DMS79 (cell line): ENCODE measurements at places on chromosomes 1 and 21.

DNA sequence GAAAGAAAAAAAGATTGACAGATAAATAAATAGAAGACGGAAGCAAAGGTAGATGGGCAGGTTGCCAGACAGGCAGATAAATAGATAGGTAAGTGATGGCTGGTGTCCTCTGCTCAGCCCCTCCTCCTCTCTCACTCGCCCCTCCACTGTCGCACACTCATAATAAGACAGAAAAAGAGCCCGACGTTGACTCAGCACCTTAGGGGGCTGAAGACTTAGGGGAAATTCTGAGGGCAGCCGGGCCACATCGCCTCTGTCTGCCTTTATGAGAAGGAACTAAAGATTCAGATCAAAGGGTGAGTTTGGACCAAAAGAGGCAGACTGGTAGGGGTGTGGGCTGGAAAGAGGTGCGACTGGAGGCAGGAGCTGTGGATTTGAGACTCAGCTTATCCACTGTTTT, 158.1 kb upstream of the IGSF21 start:
- no peak for DNase-seq

GRCh38 chr21:28516021-28516420, 476.7 kb downstream of the LTN1 start:
- no peak for DNase-seq

- DNase-seq, result no peak
Observed at GRCh38 chr1:181135437-181135731, 46.9 kb downstream of the IER5 start.

- DNase-seq, result no peak
Observed at GRCh38 chr1:201750120-201750519, 78.8 kb upstream of the IPO9 start.

DNA sequence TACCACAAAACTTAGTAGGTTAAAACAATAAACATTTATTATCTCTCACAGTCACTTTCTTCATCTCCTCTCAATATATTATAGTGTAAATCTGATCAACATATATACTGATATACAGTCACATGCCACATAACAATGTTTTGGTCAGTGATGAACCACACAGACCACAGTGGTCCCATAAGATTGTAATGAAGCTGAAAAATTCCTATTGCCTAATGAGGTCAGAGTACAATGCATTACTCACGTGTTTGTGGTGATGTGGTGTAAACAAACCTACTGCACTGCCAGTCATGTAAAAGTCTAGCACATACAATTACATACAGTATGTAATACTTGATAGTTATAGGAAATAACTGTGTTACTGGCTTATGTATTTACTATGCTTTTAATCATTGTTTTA, 30.1 kb downstream of the OLFML3 start:
- DNase-seq, result no peak

GRCh38 chr1:32767641-32768040, 49.5 kb downstream of the YARS1 start:
- DNase-seq, result no peak

- DNase-seq, result no peak
Observed at GRCh38 chr1:207039380-207040180, 7.0 kb upstream of the C1orf116 start.

DNA sequence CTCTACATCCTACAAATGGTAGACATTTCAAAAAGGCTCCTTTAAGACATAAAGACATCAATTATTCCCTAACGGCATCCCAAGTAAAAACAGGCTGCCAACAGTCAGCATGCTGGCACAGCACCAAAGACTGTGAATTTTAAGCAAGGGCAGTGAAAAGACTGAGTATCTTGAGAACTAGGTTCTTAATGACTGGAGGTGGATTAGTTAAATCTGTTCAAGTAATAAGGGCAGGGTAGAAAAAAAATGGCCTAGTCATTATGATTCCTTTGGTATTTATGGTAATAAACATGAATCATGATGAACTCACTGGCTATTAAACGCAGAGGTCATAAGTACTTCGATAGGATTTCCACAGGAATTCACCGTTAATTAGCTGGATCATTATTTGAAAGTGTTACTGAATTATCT, 75.2 kb downstream of the KIFAP3 start:
- DNase-seq, result no peak

DNA sequence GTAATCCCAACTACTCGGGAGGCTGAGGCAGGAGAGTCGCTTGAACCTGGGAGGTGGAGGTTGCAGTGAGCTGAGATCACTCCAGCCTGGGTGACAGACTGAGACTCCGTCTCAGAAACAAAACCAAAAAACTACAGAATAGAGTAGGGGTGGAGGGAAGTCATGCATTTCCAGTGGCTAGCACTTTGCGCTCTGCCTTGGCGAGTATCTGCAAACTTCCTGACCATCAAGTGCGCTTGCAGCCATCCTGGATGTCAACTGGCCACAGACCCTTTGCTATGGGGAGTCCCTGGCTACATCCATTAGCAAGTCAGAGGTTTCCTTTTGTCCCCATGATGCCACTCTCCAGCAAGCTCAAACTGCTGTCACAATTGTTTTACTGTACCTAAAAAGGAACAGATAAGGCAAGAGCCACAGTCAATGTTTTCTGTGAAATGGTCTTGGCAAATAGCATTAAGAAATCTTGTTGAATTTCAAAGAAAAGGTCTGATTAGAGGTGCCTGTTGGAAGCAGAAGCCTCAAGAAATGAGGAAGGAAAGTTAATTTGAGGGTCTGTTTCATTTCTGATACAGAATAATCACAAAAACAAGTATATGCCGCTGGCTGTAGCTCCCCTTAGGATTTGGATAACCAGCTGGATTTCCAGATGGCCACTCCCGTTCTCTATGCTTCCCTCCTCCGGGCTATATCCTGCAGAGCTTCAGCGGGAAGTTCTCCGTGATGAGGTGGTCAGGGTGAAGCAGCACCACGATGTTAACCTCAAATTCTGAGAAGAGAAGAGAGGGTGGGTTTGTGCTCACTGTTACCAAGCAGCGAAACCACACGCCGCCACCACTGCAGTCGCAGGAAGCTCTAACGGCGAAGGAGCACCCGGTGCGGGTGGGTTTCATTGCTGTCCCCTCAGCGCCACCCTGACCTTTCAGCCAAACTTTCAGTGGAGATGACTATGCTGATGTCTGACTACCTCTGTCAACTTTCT, 42.0 kb downstream of the VPS26C start:
- no peak for DNase-seq

GRCh38 chr1:7613106-7613850, 157.8 kb upstream of the VAMP3 start:
- DNase-seq, result no peak

- DNase-seq, result no peak
Observed at GRCh38 chr1:73761559-73761958, 436.4 kb downstream of the LRRIQ3 start.

GRCh38 chr1:212722270-212722957, 22.8 kb upstream of the BATF3 start:
- no peak for DNase-seq

- no peak for DNase-seq
Observed at GRCh38 chr1:231162297-231162969, 575 bp downstream of the TRIM67 start.

DNA sequence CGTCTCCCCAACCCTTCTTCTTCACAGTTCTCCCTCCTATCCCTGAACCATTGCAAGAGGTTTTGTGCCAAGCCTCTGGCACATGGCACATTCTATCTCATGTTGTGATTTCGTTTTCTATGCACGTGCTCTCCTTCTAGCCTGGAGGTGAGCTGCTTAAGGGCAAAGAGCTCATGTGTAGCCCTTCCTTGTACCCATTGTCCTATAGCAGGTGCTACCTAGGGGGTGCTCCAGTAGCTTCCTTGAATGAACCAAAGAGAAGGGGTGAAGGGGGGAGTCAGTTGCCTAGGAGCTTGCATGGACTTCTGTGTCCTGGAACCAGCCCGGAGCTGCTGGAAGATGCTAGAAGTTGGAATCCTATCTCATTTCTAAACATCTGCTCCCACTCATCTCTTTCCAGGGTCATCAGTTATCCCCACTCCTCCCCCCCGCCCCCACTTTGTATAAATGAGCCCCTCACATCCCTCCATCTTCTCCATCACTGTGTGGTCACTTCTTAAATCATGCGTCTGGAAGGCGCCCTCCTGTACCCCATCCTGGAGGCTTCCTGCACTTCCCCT, 535 bp upstream of the DISC1 start:
- no peak for DNase-seq

DNA sequence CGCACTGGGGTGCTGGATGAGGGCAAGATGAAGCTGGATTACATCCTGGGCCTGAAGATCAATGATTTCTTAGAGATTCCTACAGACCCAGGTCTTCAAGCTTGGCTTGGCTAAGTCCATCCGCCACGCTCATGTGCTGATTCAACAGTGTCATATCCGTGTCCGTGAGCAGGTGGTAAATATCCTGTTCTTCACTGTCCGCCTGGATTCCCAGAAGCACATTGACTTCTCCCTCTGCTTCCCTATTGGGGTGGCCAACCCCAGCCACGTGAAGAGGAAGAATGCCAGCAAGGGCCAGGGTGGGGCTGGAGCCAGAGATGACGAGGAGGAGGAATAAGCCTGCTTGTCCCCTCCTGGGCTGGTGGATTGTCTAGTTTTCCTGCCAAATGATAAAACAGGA, 2.2 kb upstream of the CBR3 start:
- DNase-seq, result no peak

DNA sequence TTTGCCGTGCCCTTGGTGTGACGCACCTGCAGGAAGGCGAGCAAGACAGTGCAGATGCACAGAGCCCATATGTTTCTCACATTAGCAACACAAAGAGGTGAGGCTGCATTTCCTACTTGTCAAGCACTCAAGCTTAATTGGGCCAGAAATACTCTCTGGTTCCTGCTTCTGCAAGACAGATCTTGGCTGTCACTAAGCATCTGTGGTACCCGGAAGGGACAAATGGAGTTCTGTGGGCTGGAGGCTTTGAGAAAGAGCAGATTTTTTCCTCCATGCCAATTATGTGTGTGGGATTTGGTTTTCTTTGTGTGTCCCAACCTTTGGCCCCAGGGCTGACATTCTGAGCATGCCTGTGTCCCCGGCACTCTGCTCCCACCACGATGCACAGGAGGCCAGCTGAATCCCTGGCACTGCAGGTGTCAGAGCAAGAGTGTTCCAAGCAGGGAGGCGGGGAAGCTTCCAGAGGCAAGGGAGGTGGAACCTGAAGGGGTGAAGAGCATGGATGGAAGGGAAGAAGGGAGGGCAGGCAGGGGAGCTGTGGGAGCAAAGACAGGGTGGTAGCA, 52.0 kb upstream of the STUM start:
- DNase-seq, result no peak

GRCh38 chr21:20703112-20703767, 295.0 kb upstream of the NCAM2 start:
- no peak for DNase-seq

GRCh38 chr1:23517581-23517980, 13.5 kb downstream of the E2F2 start:
- DNase-seq, result no peak

DNA sequence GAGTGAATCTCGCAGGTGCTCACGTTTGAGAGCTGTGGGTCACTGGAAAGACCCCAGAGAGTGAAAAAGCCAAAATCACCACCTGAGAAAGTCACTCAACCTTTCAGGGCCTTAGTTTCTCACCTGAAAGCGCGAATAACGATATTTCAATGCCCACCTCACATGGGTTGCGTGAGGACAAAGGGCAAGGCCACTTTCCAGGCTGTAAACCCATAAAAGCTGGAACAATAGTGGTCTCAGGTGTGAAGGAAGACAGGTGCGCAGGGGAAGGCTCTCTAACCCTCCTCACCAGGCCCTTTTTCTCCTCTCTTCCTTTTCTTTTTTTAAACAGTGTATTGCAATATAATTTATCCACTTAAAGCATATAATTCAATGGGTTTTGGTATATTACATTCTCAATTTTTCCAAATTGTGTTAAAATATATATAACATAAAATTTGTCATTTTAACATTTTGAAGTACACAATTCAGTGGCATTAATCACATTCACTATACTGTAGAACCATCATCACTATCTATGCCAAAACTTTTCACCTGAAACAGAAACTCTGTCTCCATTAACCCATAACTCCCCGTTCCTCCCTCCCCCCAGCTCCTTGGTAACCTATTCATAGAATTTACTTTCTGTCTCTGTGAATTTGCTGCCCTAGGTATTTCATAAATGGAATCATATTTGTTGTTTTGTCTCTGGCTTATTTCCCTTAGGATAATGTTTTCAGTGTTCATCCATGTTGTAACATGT, 118.4 kb upstream of the TNR start:
- DNase-seq, result no peak

DNA sequence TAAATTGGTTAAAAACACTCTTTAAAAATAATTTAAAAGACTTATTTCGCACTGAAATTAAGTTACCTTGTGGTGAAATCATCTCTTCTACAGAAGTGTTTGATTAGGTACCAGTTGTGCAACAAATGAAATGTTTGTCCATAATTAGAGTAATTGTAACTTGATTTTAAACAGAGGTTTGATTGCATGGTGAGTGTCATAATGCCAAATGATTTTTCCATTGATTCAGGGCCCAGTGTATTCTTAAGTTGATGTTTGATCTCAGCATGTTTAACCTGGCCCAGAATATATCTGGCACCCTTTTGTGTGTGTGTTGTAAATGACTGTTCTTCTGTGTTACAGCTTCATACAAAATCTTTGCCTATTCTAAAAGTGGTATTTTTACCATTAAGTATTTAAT, 28.5 kb downstream of the LRRC8B start:
- DNase-seq, result no peak

- no peak for DNase-seq
Observed at GRCh38 chr1:172537827-172538391, 5.0 kb downstream of the SUCO start.

DNA sequence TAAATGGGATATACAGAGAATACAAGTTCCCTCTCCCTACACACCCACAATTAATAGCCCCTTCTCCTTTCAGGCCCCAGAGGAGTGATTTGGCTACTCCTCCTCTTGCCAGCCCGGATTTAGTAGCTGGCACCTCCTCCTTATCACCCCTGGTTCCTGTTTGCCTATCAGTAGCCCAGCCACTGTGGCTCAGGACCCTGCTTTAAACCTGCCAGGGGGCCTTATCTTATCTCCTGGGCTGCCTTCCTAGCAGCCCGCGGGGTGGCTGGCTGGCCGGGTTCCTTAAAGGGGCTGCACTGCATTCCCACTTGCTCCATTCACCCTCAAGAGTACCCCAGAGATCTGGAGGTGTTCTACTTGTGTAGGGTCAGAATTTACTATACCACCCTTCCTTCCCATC, 70.4 kb downstream of the PLEKHA6 start:
- no peak for DNase-seq

DNA sequence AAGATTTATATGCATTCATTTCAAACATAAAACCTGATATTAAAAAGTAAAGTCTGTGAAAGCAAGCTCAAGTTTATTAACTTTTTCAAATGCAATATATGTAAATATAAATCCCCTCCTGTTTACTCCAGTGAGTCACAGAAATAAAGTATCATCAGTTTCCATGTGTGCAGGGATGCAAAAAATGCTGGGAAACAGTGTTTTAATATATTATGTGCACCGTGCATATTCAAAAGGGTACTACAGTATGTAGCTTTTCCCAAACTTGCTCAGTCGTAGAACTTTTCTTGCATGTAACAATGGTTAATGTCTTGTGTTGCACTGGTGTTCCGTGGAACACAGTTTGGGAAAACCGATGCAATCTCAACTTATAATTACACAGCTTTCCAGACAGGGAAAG, 60.7 kb downstream of the CCDC185 start:
- DNase-seq, result no peak

- DNase-seq, result no peak
Observed at GRCh38 chr1:210366767-210367166, 38.1 kb downstream of the HHAT start.
